ENCODE measurements at places on chromosomes 11 and 22.
A peak's percentile ranks its signal among the peaks of the same experiment; 100 is the strongest.

DNA sequence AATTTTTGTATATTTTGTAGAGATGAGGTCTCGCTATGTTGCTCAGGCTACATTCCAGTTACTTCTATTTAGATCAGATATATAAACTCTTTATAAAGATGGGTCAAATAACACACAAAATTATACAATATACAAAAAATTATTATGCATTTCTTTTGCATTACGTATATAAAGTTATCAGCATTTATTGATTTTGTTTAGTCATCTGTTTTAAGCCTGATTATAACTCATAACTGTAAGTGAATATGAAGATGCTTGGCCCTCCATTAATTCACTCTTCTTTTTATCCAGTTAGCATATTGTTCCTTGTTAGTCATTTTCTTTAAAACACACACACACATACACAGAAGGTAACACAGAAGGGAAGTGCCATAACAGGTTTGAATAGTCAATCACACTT, 14.5 kb downstream of the AQP11 start:
- no peak for DNase-seq

DNA sequence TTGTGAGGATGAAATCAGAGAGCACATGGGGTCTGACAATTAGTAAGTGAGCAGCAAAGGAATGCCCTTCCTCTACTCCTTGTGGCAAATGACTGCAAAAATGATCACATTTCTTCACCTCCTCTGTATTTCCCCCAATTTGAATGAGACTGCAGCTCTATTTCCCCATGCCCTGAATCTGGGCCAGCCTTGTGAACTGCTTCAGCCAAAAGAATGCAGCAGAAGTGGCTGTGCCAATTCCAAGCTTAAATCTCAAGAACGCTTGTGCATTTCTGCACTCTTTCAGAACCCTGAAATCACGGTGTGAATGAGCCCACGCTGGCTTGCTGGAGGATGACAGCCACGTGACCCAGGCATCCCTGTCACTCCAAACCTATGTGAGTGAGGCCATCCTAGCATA, 9.9 kb downstream of the SLC43A3 start:
- DNase-seq, result peak; percentile 20

DNA sequence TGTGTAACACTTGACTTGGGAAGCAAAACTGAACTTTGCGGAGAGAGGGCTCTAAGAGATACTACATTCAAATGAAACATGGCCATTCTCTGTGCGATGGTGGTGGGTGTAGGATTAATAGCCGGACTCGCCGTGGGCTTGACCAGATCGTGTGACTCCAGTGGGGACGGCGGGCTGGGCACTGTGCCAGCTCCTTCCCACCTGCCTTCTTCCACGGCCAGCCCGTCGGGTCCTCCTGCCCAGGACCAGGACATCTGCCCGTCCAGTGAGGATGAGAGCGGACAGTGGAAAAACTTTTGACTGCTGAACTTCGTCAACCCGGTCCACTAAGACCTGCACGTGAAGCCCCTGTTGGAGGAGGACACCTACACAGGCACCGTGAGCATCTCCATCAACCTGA, 137.4 kb downstream of the OR4C45 start:
- DNase-seq, result no peak

DNA sequence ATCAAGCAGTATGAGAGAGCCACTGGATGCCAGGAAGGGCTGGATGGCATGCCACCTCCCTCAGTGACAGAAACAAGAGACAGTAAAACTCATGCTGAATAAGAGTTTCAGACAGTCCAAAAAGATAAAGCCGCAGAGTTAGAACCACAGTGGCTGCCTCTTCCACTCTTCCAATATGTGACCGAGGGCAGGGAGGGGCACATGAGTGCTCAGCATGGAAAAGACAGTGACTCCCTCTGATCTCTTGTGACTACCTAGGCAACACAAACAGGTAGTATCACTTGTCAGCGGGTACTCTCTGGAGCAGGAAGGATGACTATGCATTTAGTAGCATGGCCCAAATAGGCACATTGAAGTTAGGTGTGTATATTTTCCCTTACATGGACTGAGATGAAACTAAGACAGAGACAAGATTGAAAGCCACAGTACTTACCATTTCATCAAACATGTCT, 295.4 kb downstream of the CADM1 start:
- no peak for DNase-seq

- DNase-seq, result peak; percentile 82
These were observed 14.9 kb downstream of the EIF4ENIF1 start for GRCh38 chr22:31474743-31475142.

DNA sequence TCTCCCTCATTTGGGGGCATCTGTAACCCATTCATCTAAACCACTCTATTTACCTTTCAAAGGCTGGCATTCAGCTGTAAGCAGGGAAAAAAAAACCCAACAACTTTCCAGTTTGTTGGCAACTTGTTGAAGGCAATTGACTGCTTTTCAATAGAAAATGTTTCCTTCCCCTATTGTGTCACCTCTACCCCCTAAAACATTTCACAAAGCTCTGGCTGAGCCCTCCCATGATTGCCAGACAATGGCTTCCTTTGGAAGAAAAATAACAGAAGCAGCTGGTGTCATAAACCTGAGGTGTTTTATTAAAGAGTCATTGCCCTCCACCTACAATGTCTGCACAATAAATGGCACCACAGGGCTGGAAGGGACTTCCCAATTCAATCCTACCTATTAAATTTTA, 22.1 kb upstream of the PSMA1 start:
- no peak for DNase-seq

DNA sequence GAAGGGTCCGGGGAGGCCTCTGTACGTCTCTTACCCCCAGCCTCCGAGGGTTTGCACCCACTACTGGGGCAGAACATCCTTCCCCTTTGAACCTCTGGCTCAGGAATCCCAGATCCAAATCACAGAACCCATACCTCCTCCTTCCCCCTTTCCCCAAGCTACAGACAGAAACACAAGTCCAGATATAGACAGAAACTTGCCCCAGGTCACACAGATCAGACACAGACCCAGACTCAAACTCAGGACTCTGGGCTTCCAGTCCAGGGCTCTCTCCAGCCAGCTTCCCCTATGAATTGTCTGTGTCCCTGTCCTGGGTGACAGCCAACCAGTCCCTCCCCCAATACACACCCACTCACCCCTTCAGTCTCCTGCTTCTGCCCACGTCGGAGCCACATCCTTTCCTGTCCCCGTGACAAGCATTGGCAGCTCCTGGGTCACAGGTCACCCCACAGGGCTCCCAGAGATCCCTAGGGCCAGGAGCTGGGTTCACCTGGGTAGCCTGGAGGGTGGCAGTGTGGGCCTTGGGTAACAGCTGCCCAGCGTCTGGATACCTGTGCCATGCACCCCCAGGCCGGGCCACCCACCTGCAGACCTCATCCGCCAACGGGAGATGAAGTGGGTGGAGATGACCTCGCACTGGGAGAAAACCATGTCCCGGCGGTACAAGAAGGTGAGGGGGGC, 772 bp downstream of the TBC1D10C start:
- no peak for DNase-seq

DNA sequence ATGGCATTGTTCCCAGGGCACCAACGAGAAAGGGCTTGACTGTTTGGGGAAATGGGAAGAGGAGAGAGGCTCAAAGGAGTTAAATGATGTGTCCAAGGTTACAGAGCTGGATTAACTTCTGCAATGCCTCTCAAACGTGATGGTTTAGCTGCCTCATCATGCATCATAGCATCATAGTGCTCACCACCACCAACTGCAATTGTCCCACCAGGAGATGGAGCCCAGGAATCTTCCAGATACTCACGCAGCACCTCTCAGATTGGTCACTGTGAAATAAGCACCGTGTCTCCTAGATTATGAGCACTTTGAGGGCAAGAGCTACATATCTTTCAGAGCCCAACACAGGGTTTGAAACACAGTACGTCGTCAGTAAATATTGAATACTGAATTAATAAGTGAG, 69.2 kb downstream of the PRSS23 start:
- DNase-seq, result no peak

GRCh38 chr11:109405671-109406070, 16.3 kb upstream of the C11orf87 start:
- peak; percentile 27 for DNase-seq

DNA sequence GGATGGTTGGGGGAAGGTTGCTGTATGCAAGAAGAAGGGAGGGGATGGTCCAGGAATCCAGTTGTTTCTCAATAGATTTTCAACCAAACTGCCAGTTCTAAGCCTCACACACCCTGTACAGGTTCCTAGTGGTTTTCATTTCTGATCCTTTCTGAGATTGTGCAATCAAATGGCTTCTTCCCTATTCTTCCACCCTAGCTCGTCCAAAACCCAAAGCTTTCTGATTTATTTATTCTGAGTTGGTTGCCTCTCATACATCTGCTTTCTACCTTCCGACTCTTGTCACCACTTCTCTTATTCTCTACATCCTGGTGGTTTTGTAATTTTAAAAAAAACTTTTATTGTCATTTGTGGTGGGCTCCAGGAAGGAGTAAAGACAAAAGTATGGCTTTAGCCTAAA, 12.6 kb downstream of the OR5A2 start:
- DNase-seq, result no peak

GRCh38 chr11:112864672-112865071, 96.5 kb upstream of the NCAM1 start:
- no peak for DNase-seq

- DNase-seq, result no peak
These were observed 29.3 kb downstream of the LMO1 start for GRCh38 chr11:8234425-8234821.

DNA sequence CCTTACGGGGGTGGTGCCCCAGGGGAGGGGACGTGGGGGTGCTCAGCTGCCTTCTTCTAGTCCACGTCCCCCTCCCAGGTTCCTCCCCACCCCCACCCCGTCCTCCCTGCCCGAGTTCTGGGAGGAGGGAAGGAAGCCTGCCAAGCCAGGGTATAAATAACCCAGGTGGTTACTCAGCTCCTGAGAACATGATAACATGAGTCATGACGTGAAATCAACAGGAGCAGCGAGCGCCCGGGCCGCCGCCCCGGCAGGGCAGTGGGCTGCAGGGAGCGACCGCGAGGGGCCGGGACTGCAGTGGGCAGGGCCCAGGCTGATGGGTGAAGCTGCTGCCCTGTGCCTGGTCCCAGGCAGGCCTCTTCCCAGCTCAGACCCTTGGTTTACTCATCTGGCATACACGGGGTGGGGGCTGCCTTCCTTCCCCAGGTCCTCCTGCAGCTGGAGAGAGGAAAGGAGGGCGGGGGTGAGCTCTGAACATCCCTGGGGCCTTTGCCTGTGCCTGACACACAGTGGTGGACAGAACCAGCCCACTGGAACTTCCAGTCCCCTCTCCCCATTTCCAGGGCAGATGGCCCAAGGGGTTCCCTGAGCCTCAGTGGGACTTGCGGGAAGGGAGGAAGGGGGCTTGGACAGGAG, 8.8 kb upstream of the PDGFB start:
- DNase-seq, result peak; percentile 89

- DNase-seq, result peak; percentile 8
These were observed 47.8 kb downstream of the BRSK2 start for GRCh38 chr11:1437500-1437899.

- no peak for DNase-seq
These were observed 20.1 kb downstream of the C11orf58 start for GRCh38 chr11:16758382-16759024.

- DNase-seq, result peak; percentile 6
These were observed 16.7 kb upstream of the UCP3 start for GRCh38 chr11:74025467-74026166.

GRCh38 chr11:129278586-129279319, 86.6 kb upstream of the ARHGAP32 start:
- peak; percentile 21 for DNase-seq

DNA sequence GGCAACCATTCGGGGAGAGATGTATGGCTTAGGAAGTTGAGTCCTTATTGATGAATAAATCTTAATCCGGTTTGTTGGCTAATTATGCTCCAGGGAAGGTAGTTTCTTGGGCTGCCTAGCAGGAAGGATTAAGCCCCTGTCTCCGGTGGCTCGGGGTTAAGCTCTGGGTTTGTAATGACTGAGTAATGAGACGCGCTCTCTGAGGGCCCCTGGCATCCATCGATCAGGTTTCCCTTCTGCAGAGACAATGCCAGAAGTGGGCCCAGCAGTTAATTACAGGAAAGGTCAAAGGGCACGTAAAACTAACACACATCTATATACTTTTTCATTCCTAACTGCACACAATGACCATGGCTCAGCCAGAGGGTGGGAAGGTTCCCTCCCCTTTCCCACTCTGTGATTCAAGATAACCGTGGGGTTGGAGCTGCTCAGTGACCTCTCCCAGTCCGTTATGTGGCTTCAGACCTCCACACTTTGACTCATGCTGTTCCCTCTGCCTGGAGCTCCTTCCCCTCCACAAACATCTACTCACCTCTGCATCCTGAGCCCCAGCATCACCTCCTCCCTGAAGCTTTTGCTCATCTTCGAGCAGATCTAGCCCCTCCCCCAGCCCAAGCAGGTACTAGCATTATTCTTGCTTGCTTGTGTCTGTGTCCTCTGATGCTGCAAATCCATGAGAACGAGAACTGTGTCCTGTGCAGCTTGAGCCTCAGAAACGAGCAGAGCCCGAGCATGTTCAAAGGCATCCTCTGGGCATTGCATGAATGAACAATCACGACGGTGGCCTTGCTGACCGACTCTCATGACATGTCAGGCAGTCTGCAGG, 16.6 kb downstream of the SCUBE1 start:
- DNase-seq, result no peak

DNA sequence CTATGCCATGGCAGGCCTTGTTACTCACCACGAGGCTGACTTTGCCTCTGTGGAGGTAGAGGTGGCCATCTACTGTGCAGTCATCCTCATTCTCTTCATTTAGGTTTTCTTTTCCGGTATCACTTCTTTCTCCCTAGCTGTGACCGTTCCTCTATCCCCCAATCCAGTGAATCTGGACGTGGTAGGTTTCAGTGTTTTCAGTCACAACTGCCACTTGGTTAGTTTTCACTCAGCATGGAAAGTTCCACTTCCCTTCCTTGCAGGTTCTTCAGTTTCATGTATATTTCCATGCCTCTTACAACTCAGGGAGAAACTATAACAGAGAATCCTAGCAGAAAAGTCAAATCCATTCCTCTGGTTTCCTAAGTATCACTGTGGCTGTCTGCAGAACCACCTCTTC, 1.9 kb downstream of the HPS4 start:
- DNase-seq, result no peak

GRCh38 chr11:125457814-125458343, 38.2 kb downstream of the FEZ1 start:
- peak; percentile 31 for DNase-seq

GRCh38 chr11:35688023-35688422, 25.4 kb downstream of the TRIM44 start:
- DNase-seq, result peak; percentile 38

DNA sequence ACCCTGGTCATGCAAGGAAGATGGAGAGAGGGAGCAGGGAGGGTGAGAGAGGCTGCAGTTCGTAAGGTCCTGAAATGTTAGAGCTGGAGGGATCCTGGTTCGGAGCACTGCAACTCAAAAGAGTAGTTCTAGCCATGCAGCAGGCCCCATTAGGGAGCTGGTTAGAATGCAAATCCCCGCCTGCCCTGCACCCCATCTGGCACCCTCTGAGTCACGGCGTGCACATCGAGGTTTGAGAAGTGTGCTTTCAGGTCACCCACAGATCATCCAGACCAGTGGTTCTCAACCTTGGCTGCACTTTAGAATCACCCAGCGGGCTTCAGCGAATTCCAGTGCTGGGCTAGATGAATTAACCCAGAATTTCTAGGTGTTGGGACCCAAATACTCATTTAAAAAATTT, 48.2 kb downstream of the ST3GAL4 start:
- DNase-seq, result no peak
